ENCODE measurements at places on chromosomes 1 and 21. TPM values are rescaled to one million over a fixed set of nuclear protein-coding genes. Genes with fewer than 3 reads are reported as not detected.

EXTL1 gene
- not detected for total RNA-seq

DNA sequence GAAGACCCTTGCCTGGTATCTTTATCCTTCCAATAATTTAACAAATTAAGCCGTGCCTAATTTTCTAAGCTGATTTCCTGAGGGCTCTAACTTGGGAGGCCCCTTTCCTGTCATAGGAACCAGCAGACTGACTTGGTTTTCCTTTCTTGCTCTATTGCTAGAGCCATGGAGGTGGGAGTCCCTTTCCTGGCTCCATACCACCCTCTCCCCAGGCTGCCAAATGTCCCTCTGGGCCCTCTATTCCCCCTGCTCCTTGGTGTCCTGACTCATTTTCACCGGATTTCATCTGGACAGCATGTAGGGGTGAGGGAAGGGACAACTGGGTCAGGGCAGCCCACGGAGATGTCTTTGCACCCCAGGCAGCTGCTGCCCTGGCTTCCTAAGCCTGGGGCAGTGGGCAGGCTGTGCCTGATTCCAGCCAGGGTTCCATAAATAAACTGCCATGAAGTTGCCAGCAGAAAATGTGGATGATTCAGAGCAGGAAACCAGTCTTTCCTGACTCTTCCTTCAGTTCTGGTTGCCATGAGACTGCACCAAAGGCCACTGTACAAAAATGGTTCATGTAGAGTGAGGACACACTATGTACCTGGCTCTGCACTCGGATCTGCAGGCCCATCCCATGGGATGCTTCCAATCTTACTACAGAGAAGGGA, 38.0 kb upstream of the SERBP1 start:
- DNase-seq, result no peak

PPT1 gene
- total RNA-seq, result 89.8 TPM

DNA sequence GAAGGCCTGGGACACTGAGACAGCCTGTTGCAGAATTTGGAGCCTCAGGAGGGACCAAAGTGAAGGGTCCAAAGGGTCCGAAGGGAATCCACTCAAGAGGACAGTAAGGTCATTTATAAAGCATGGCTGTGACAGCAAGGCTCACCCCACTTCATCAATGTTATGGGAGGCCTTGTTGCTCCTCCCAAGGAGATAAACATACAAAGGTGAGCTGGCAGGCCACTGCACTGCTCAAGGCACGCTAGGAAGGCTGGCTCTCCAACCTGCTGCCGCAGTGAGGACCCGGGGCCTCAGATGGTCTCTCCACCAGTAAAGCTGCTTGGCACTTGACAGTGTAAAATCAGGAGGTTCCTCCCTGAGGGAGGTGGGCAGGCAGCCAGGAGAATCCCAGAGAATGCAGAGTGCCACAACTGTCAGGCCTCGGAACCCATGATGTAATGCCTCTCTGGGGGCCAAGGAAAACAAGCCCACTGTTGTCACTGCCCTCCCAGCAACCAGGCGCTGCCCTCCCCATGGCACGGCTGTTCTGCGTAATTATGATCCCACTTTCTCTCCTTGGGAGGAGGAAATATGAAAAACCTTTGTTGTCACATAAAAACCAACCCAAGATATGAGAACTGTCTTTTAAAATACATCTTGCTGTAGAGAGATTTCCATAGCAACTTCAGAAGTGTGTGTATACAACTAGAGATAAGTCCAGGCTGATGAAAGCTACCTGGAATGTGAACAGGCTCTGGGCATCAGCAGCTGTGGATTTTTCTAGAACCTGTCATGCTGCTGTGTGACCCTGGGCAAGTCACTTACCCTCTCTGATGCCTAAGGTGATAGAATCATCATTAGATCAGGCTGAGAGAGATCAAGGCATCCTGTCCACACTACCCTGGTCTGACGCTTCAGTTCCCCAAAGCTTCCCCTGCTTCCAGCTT, 102.5 kb downstream of the KCNN3 start:
- no peak for DNase-seq

- no peak for DNase-seq
Observed at GRCh38 chr1:7224081-7224534, 438.9 kb downstream of the CAMTA1 start.

DNA sequence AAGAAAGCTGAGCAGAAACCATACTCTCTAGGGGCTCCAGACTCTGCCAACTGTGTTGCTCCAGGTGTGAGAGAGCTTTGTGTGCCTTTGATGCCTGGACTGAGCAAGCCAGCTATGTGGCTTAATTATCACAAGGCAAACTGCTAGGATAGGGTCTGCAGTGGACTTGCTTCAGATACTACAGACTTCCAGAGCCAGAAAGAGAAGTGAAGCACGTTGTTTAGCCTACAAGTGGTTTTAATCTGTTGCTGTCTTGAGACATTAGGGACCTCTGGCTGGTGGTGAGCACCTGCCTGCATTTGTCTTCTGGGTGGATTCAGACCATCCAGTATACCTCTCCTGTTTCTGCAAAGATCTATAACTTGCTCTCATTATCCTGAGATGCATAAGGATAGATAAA, 353.4 kb upstream of the PLXNA2 start:
- no peak for DNase-seq

- DNase-seq, result no peak
Observed at GRCh38 chr1:12001996-12002493, 17.3 kb upstream of the MIIP start.

GRCh38 chr1:176949033-176949662, 215.4 kb downstream of the ASTN1 start:
- no peak for DNase-seq

GRCh38 chr1:183079712-183080388, 56.6 kb downstream of the LAMC1 start:
- no peak for DNase-seq

- DNase-seq, result no peak
Observed at GRCh38 chr1:55646181-55646580, 431.0 kb upstream of the USP24 start.

GRCh38 chr1:1758059-1758621, 20.1 kb downstream of the NADK start:
- DNase-seq, result no peak

- DNase-seq, result no peak
Observed at GRCh38 chr1:10236405-10237156, 26.2 kb downstream of the KIF1B start.

- DNase-seq, result no peak
Observed at GRCh38 chr1:78759881-78760280, 110.2 kb downstream of the IFI44 start.

GRCh38 chr1:242784084-242784483, 259.6 kb upstream of the PLD5 start:
- DNase-seq, result no peak

DNA sequence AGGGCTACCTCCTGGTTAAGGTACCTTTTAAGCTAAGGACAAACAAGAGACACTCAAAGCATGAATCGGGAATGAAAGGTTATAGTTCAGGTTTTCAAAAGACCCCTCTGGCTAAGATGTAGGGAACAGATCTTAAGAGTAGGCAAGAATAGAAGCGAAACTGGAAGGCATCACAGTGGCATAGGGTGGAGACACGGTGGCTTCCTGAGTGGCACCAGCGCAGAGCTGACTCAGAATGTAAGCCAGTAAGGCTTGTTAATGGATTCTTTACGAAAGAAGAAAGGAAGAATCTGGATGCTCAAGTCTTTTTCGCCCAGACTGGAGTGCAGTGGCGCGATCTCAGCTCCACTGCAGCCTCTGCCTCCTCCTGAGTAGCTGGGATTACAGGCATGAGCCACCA, 21.2 kb downstream of the PADI6 start:
- no peak for DNase-seq

- no peak for DNase-seq
Observed at GRCh38 chr21:41071258-41072171, 96.4 kb upstream of the BACE2 start.

GRCh38 chr1:175225805-175226129, 33.2 kb upstream of the KIAA0040 start:
- DNase-seq, result no peak

DNA sequence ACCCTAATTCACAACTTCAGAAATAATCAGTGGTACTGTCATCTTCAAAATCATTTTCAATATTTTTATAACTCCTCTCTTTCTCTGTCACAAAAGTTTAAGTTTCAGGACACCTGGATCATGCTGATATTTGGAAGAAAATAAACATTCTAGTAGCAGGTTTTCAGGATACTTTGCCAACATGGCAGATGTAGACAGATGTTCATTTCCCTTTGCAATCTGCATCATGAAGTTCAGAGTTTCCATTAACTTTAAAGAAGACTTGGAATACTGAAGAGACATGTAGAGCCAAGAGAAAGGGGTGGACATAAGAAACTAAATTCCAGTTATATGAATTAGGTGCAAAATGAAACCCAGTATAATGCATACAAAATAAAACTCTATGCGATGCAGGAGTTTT, 218.1 kb downstream of the USH2A start:
- no peak for DNase-seq

DNA sequence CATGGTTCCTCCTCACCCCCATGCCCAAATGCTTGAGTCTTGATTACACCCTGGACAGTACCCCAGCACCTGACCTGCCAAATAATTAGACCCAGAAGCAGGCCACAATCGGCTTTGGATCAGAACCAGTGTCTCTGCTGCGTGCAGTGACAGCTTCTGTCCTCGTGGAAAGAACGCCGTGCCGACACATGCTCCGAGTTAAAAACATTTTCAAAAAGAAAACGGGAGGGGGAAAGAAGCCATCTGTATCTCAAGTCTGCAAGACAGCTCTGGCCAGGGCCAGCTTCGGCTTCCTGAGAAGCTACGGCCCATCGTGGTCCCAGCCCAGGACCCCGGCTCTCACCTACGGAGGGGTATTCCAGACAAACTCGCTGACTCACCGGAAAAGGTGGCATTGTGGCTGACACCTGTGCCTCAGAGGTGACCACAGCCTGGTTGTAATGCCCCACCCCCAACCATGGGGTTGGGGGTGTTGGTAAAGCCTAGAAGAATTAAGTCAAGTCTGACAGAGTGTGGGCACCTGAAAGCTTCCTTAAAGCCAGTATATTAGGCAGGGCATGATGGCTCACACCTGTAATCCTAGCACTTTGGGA, 25.8 kb downstream of the SSBP3 start:
- no peak for DNase-seq

DNA sequence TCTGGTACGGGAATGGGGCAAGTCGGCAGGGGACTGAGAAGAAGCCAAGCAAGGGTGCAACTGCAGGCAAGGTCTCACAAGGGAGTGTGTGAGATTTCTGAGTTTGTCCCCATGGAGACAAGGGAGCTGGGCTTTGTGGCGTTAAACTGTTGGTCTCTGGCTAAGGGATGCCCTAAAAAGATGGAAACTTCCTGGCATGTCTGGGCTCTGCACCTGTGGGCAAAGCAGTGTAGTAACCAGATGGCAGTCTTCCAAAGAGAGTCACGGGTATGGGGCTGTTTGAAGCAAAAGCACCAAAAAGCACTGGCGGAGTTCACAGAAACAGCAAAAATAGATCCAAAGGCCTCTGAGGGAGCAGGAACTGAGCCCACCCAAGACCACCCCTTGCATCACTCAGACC, 104.8 kb upstream of the SLC44A3 start:
- DNase-seq, result no peak

All from thoracic aorta (tissue), 2 donors.